ENCODE measurements at places on chromosomes 1 and 21. TPM values are rescaled to one million over a fixed set of nuclear protein-coding genes. Genes with fewer than 3 reads are reported as not detected.

Gene NR1I3
- total RNA-seq: not detected

Gene SRGAP2B
- 5.6 TPM for total RNA-seq

DNA sequence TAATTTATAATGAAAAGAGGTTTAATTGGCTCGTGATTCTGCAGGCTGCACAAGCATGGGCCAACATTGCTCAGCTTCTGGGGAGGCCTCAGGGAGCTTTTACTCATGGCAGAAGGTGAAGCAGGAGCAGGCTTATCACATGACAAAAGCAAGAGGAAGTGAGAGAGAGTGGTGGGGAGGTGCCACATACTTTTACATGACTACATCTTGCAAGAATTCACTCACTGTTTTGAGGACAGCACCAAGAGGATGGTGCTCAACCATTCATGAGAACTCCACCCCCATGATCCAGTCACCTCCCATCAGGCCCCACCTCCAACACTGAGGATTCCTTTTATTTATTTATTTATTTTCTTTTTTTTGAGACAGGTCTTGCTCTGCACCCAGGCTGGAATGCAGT is 5.5 kb upstream of the PLEKHM2 start:
- peak; percentile 51 for DNase-seq

GRCh38 chr1:184790642-184791549 is 36.2 kb upstream of the EDEM3 start:
- DNase-seq: no peak

DNA sequence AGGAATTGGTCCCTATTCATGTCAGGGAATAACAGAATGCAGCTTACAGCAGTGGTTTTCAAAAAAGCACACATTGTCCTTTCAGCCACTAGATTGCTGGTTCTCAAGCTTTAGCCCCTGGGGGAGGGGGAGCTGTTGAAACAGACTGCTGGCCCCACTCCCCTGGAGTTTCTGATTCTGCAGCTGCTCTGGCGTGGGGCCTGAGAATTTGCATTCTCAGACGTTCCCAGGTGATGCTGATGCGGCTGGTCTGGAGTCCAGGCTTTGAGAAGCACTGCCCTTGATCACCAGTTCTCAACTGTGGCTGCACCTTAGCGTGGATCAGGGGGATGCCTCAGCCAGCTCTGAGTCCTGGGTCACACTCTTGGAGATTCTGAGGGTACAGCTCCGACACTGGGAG is 62.7 kb upstream of the LAPTM5 start:
- DNase-seq: no peak

DNA sequence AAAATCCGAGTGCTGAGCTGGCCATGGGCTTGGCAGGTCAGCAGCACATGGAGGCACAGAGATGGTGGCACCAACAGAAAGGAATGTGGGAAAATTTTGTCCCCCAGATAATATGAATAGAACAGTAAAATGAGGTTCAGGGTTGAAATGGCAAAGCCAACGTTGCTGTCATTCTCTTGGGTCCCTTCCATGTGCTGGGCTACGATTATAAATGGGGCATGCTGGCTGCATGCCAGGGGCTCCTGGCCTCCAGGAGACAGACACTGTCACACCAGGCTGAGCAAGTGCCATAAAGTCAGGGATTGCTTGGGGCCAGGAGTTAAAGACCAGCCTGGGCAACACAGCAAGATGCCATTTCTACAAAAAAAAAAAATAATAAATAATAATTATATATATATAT is 77.1 kb downstream of the TOMM20 start:
- no peak for DNase-seq

GRCh38 chr1:159827102-159827490 is 423 bp downstream of the SLAMF8 start:
- no peak for DNase-seq

- DNase-seq: no peak
These were observed 35.9 kb downstream of the VPS26C start for GRCh38 chr21:37231249-37231645.

- no peak for DNase-seq
These were observed 494.5 kb upstream of the PBX1 start for GRCh38 chr1:164064501-164064900.

DNA sequence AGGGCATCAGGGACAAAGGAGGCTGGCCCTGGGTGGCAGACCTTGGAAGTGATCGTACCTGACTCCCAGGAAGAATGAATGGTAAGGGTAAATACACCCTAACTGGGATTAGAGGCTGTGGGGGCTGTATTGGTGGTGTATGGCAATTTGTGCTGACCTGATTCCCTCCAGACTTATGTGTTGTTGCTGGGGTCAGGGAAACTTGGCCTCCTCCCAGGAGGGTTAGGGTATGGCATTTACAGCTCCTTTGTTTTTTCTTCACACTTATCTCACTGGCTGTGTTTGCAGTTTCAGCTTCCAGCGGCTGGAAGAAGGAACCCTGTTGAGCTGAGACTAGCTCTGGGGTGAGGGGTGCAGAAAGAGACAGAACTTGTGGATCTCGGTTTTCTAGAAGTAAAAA is 8.2 kb downstream of the VANGL1 start:
- DNase-seq: no peak

- DNase-seq: no peak
These were observed 111.2 kb upstream of the PPM1J start for GRCh38 chr1:112826217-112826944.

- DNase-seq: no peak
These were observed 246.4 kb upstream of the LRRC7 start for GRCh38 chr1:69321311-69321710.

GRCh38 chr1:76871355-76871974 is 4.2 kb downstream of the ST6GALNAC5 start:
- no peak for DNase-seq

DNA sequence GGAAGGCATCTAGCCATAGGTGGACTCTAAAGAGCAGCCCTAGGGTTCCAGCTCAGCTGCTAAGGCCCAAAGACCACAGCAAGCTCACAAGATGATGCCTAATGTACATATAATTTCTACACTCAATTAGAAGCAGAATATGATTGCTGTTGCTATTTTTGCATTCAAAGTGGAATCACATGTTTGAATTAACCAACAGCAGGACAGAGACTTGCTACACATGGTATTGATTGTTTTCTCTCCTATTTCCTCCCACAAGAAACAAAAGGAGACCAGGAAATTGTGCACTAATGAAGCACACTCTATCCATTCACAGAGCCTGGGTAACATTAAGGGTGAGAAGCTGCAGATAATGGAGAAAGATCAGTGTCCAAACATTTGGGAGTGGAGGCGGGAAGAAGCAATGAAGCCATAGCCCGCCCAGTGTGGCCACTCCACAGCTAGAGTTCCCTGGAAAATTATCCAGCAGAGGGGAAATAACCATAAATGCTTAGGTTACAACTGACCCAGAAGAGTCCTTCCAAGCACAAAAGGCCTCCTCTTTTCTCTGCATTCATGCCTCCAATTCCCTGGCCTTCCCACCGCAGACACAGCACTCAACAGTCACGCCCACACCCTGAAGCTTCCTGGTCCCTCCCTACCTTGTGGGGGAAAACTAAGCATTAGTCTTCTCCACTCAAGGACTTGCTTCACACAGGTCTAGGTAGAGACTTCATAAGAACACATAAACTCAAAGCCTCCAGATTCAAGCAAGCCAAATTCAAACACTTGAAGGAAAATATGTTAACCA is 7.5 kb downstream of the CNN3 start:
- no peak for DNase-seq

- DNase-seq: no peak
These were observed 19.8 kb downstream of the LHX4 start for GRCh38 chr1:180249725-180250498.
